ENCODE measurements at places on chromosomes 2 and 18. TPM values are rescaled to one million over a fixed set of nuclear protein-coding genes. Genes with fewer than 3 reads are reported as not detected.

GRCh38 chr18:14963246-14963645, 215.3 kb downstream of the ANKRD30B start:
- H3K27me3 ChIP-seq: no peaks in the 10 kb centered on the region
- no peak overlapping the region for H3K27ac ChIP-seq
- no peaks in the 10 kb centered on the region for H3K4me1 ChIP-seq
- no peak for DNase-seq

Gene FTCDNL1
- not detected for polyA plus RNA-seq

Gene SULT1C2
- 13.8 TPM for polyA plus RNA-seq

- no peaks in the 10 kb centered on the region for H3K4me1 ChIP-seq
- H3K4me3 ChIP-seq: no peak overlapping the region
- no peaks in the 10 kb centered on the region for H3K27me3 ChIP-seq
- DNase-seq: no peak
- no peaks in the 10 kb centered on the region for H3K36me3 ChIP-seq
- no peak overlapping the region for H3K27ac ChIP-seq
These were observed 218.0 kb upstream of the TRIB2 start for GRCh38 chr2:12498704-12499103.

DNA sequence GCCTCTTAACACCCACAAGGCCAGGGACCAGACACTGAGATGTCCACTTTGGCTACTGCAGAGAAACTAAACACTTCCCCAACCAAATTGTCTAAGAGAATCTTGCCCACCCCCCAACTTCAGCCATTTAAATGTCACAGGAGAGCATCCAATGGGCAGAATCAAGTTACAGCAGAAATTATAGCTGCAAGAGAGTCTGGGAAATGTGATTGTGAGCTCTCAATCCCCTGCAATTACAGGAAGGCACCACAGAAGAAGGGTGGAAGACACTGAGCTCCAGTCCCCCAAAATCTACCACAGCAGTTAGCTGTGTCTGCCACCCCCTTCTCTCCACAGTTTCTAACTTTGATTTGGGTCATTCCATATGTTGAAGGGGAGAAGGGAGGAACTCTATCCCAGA, 103.5 kb upstream of the ATL2 start:
- no peak overlapping the region for H3K27ac ChIP-seq
- no peak for DNase-seq
- H3K4me1 ChIP-seq: no peaks in the 10 kb centered on the region

Gene DYNAP
- polyA plus RNA-seq: not detected

DNA sequence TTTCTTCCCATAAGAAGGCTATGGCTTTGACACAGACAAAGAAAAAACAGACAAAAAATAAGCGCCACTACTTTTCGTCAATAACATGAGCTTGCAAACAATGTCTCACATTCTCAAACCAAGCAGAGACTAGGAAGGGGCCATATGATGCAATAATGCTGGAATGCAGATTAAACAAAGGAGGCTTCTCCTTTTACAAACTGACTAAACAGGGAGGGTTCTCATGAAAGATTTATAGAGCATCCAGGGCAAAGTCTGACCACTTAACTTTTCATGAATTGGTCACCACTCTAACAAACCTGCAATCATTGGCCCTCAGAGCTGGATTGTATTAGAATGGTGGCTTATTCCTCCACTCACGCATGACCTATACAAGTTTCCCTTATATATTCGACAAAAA, 663.3 kb upstream of the CHAC2 start:
- H3K4me1 ChIP-seq: no peaks in the 10 kb centered on the region
- no peak overlapping the region for H3K27ac ChIP-seq
- DNase-seq: peak; percentile 2

DNA sequence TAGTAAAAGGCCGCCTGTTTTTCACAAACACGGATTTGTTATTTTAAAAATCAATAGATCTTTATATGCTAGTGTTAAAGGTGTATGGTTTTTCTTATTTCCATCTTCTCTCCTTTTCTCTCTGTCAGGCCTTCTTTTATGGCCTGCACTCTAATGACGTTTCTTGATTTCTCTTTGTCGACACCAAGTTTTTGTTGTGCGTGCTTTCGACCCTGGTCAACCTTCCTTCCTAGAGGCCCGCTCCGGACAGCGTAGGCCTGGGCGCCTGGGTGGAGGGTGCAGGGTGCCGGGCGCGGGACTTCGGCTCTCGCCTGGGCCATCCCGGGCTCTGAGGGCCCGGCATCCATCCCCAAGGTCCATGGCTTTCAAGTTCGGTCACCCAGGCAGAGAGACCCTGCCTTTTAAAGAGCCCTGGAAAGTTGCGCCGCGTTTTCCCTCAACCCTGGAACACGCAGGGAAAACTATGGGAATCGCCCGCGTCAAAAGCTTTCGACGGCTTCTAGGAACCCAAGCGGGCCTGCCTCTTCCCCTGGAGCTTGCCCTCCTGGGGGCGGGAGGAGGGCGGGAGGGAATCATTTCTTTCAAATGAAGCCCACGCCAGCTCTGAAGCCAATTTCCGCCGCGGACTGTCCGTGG, 4.1 kb upstream of the SATB2 start:
- no peak overlapping the region for H3K27ac ChIP-seq
- peaks cover 86% of the 10 kb centered on the region for H3K27me3 ChIP-seq
- peaks cover 65% of the 10 kb centered on the region for H3K4me1 ChIP-seq
- no peak overlapping the region for H3K4me3 ChIP-seq

Gene NEU4
- polyA plus RNA-seq: not detected

GRCh38 chr2:65040400-65041261, 15.6 kb upstream of the CEP68 start:
- no peaks in the 10 kb centered on the region for H3K27me3 ChIP-seq
- no peaks in the 10 kb centered on the region for H3K36me3 ChIP-seq
- H3K4me3 ChIP-seq: no peak overlapping the region
- H3K4me1 ChIP-seq: no peaks in the 10 kb centered on the region
- H3K27ac ChIP-seq: no peak overlapping the region
- DNase-seq: peak; percentile 93

- no peak for DNase-seq
- no peak overlapping the region for H3K4me3 ChIP-seq
- H3K27ac ChIP-seq: no peak overlapping the region
These were observed 132.9 kb downstream of the FTCDNL1 start for GRCh38 chr2:199718074-199718473.

DNA sequence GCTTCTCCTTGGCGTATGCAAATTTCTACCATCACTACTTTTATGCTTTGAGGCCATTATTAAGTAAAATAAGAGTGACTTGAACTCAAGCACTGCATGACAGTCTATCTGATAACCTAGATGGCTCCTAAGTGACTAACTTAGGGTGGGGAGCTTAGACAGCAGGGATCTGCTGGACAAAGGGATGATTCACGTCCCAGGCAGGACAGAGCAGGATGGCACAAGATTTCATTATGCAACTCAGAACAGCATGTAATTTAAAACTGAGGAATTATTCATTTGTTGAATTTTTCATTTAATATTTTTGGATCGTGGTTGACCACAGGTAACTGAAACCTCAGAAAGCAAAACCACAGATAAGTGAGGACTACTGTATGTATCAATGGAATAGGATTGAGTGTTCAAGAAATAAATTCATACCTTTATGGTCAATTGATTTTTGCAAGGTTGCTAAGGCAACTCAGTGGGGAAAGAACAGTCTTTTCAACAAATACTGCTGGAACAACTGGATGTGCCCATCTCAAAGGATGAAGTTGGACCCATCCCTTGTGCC, 115.3 kb downstream of the MBD2 start:
- no peak overlapping the region for H3K27ac ChIP-seq
- no peaks in the 10 kb centered on the region for H3K36me3 ChIP-seq
- no peaks in the 10 kb centered on the region for H3K4me1 ChIP-seq
- DNase-seq: no peak
- H3K4me3 ChIP-seq: no peak overlapping the region

Gene PAX3
- polyA plus RNA-seq: not detected

DNA sequence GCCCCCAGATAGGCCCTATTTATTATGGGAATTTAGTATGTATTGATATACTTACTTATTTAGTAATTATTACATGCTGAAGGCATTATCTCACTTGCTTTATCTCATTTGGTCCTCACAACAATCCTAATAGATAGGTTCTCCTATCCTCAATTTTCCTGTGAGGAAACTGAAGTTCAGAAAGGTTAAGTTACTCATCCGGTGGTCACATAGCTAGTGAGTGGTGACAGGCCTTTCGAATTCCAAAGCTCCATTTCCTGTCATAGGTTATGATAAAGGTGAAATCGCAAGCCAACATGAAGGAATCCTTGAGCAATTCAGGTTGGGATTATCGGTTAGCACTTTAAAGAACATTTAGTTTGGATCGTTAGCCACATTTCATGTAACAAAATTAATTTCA, 33.3 kb downstream of the NAB1 start:
- no peak overlapping the region for H3K27ac ChIP-seq
- peaks cover 38% of the 10 kb centered on the region for H3K4me1 ChIP-seq
- DNase-seq: no peak
- H3K27me3 ChIP-seq: no peaks in the 10 kb centered on the region
- H3K4me3 ChIP-seq: no peak overlapping the region

DNA sequence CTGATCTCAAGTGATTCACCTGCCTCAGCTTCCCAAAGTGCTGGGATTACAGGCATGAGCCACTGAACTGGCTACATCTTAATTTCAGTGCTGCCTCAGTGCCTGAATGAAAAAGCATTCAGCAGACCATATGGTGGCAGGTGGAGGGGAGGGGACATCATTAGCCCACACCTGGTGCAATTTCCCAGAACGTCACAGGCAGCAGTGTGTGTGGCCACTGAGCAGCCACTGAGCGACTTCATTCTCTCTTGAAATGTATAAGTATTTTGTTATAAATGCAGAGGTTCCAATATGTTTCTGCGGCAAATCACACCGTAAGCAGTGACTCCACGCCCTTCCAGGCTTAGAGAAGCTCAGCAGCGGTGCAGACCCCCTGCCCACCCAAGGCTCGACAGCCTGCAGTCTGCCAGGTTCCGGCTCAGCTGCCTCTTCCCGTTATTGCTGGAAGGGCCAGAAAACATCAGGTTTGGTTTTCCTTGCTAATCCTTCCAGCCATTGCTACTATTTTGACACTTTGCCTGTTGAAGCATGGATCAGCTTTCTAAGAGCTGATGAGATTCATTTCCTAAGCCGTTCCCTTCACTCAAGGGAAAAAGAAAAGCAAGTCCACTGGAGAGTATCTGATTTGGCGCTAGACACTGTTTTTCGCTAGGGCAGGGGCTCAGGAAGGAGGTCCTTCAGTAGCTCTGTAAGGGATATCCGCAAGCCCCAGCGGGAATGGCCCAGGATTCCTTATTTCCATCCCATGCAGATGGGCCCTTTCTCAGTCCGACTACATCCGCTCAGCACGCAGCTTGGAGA, 250.7 kb downstream of the VAPA start:
- no peak overlapping the region for H3K4me3 ChIP-seq
- H3K27ac ChIP-seq: no peak overlapping the region
- no peaks in the 10 kb centered on the region for H3K36me3 ChIP-seq
- peak; percentile 60 for DNase-seq
- H3K27me3 ChIP-seq: no peaks in the 10 kb centered on the region

Gene CXCR1
- polyA plus RNA-seq: 0.03 TPM

Gene MLPH
- 72.6 TPM for polyA plus RNA-seq

Data from stomach (tissue), 19 donors.